ENCODE measurements at places on chromosomes 3 and 15. TPM values are rescaled to one million over a fixed set of nuclear protein-coding genes. Genes with fewer than 3 reads are reported as not detected.

GRCh38 chr15:48040166-48040817 is 80.5 kb upstream of the SLC24A5 start:
- peak; percentile 43 for DNase-seq

DNA sequence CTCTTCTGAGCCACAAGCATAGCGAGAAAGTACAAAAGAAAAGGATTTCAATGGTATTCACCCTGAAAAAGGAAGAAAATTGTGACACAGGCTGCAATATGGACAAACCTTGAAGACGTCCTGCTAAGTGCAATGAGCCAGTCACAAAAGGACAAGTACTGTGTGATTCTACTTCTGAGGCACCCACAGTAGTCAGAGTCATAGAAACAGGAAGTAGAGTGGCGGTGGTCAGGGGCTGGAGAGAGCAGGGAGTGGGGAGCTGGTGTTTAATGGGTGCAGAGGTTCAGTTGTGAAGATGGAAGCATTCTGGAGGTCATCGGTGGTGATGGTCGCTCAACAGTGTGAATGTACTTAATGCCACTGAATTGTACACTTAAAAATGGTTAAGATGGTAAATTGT is 180.5 kb downstream of the APBA2 start:
- DNase-seq: no peak

- DNase-seq: peak; percentile 39
Measured at GRCh38 chr3:142650001-142650693, 54.0 kb downstream of the PLS1 start.

DNA sequence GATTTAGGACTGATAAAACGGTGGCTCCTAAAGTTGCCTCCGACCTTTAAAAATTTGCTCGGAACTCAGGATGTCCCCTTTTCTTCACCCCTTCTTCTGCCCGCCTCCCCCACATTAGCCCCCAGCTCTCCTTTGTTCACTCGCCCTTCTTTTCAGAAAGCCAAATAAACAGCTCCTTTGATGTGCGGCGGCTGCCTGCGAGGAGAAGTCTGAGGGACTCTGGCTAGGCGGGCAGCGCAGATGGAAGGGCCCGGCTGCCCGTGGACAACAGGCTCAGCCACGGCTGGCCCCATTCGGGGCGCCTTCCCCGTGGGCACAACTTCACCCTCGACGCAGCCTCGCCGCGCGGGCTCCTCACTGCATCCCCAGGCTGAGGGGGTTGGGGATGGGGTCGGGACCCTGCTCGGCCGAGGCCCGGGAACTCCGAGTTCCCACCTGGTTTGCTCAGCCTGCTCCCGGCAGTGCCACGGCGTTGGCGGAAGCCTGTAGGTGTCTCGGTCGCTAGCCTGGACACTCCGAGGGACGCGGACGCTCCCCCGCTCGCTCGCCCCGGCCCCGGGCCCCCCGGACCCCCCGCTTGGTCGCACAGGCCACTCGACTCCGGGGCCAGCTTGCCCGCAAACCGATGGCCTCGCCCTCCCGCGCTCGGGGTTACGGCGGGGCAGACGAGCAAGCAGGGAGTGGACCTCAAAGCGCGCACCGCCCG is 897 bp upstream of the TLE3 start:
- DNase-seq: peak; percentile 24

DNA sequence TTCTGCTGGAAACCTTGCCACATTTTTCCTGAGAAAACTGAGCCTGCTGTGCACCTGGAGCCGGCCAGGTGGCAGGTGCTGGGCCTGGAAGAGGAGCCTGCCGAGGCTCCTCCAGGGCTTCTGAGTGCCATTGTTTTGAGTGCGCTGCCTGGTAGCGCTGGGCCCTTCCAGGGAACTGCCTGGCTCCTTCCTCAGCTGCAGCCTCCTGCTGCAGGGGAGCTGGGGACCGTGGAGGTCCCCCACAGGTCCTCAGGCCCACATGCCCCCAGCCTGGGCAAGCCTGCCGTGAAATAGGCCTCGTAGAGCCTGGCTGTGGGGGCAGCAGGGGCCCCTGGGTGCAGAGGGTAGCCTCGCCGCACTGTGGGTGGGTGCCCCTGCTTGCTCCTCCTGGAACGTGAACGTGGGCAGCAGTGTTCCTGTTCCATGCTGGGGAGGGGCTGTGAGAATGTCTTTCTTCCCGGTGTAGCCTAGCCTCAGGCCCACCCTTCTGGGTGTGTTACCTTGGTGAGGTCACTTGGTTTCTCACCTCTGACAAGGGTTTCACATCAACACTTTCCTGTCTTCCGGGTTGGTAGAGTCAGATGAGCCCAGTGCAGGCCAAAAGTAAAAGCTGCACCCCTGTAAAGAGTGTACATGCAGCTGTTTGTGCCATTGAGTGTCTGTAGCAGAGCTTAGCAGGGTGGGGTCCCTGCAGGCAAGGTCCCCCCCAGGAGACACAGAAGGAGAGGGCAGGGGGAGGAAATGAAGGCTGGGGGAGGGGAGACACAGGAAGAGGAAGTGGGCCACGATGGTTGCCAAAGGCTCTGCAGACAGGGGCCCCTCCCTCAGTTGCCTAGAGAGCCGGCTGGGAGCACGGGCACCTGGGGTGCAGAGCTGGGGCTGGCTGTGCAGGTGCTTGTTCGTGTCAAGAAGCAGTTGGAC is 34.5 kb downstream of the KLF13 start:
- DNase-seq: no peak

GRCh38 chr3:150082898-150083654 is 112.4 kb upstream of the PFN2 start:
- peak; percentile 40 for DNase-seq

DNA sequence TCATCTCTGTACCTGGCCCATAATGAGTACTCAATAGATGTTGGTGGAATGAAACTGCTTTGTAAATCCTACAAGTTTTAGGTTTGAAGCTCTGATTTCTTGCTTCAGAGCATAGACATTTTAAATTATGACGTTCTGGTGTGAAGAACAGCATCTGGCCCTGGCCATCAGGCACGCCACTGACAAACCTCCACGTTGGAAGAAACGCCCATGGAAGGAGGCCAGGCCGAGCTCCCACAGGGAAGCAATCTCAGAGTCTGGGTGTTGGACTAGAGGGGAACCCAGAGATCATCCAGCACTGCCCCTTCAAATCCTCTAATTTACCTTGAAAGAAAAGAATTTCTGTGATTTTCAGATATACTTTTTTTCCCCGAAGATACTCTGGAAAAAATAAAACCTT is 328.1 kb upstream of the RGMA start:
- DNase-seq: no peak

GRCh38 chr15:67097930-67098740 is 32.7 kb downstream of the SMAD3 start:
- peak; percentile 94 for DNase-seq

Gene GABRB3
- not detected for total RNA-seq

Gene NR2F2
- 37.8 TPM for total RNA-seq

Gene FILIP1L
- 43.2 TPM for total RNA-seq

Gene CP
- 2.7 TPM for total RNA-seq

Gene TRANK1
- total RNA-seq: 41.8 TPM

Gene SEMA3F
- total RNA-seq: 6.6 TPM

Gene ITIH4
- total RNA-seq: 0.02 TPM

Gene NANOGP8
- not detected for total RNA-seq

Gene ITGB5
- 224 TPM for total RNA-seq

Gene AGTR1
- total RNA-seq: not detected

Data from M059J (cell line).